ENCODE measurements at places on chromosomes 5 and 9.

GRCh38 chr5:97906135-97906534, 723.1 kb upstream of the RIOK2 start:
- no peak for DNase-seq

DNA sequence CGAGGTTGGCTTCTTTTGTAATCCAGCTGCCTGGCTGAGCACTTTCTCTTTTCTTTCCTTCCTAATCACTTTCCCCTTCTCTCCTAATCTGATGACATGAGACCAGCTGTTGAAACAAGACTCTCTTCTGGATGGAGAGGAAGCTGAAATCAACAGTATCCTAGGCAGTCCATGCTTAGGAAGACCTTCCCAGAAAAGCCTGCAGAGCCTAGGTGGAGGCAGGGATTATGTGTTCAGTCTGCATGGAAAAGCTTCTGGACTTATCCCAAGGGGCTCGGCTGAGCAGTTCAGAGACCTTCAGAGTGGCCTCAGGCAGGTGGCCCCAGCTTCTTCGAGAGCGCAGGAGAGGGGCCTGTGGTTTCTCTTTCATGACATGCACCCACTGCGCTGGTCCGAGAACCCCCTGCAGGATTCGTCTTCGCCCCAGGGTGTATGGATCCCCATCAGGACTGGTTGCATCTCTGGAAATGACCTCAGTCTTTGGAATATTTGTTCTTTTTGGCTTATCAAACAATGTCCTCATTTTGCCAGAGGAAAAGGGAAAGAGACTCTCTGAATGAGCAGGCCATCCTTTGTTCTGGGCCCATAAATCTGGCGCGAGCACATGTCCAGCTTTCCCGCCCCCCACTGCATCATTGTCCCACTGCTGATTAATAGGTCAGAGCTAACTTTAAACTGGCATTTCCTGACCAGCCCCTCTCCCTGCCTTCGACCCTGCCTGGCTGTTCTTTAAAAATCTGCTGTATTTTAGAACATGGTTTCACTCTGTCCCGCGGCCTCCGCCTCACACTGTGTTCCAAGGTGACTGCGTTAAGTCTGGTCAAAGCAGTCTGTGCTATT, 177.9 kb upstream of the KLF4 start:
- no peak for DNase-seq

DNA sequence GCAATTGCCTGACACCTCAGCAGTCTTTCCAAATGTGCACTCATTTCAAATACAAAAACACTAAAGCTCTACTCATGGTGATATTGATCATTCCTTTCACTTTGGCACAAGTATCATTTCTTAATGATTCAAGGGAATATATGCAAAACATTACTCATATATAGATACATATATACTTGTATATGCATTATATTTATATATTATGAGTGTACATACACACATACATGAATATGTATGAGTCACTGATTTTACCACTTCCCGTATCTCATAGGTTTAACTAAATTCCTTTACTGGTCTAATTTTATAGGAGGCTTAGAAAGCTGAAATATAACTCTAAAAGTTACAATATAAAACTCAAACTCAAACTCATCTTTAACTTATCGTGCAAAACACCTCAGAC, 156.5 kb downstream of the CDH9 start:
- DNase-seq = no peak

GRCh38 chr5:10275460-10275859, 25.4 kb downstream of the CCT5 start:
- DNase-seq = no peak

DNA sequence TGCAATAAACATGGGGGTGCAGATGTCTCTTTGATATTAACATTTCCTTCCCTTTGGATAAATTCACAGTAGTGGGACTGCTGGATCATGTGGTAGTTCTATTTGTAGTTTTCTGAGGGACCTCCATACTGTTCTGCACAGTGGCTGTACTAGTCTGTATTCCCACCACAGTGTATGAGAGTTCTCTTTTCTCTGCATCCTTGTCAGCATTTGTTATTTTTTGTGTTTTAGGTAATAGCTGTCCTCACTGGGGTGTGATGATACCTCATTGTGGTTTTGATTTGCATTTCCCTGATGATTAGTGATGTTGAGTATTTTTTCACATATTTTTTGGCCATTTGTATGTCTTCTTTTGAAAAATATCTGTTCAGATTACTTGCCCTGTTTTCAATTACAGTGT, 562.5 kb downstream of the CSNK1G3 start:
- no peak for DNase-seq

DNA sequence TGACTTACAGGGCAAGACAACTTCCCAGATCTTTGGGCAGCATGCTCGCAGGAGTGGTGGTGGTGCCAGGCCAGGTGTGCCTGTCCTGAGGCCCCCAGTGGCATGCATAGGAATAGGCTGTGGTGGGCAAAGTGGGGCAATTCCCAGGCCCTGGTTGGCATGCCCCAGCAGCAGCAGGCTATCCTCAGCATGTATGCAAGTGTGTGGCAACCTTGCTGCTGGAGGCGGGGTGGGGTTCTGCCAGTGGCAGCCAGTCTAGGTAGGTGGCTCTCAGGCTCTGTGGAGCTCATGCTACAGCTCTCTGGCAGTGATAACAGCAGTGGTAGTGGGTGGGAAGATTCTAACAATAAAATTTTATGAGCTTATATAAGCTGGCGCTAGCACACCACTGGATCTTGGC, 27.7 kb upstream of the C6 start:
- DNase-seq = no peak

DNA sequence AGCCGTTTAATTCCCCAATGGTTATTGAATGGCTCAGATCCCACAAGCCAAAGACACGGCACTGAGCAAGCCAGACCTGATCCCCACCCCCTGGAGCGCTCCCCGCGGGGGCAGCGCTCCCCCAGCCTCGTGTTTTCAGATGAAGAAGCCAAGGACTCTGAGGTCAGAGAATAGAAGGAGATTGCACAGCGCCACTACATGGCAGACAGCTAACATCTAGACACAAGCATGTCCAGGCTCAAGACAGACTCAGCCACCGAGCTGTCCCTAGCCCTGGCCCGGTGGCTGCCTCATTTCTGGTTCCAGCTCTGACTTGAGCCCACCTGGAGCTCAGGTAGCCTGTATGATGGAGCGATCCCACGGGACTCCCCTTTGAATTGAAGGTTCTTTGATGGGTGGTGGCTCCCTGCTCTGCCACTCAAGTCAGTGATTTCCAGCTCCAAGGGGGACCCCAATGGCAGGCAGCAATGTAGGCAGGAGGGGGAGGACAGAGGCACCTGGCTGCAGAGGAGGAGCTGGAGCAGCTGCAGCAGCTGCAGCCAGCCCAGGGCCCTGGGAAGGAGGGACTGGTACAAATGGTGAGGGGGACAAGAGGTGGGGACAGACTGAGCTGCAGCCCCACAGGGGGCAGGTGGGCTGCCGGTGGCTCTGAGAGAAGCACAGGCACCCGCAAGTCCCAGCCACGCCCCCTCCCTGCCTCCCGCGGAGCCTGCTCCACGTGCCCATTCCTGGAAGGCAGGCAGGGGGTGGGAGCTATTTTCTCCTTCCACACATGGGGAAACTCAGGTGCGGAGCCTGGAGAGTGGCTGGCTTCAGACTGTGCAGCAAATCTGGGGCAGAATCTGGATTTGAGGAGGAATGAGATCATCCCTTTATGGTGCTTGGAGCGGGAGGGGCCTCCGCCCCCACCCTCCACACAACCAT, 40.2 kb downstream of the NTNG2 start:
- DNase-seq = no peak

DNA sequence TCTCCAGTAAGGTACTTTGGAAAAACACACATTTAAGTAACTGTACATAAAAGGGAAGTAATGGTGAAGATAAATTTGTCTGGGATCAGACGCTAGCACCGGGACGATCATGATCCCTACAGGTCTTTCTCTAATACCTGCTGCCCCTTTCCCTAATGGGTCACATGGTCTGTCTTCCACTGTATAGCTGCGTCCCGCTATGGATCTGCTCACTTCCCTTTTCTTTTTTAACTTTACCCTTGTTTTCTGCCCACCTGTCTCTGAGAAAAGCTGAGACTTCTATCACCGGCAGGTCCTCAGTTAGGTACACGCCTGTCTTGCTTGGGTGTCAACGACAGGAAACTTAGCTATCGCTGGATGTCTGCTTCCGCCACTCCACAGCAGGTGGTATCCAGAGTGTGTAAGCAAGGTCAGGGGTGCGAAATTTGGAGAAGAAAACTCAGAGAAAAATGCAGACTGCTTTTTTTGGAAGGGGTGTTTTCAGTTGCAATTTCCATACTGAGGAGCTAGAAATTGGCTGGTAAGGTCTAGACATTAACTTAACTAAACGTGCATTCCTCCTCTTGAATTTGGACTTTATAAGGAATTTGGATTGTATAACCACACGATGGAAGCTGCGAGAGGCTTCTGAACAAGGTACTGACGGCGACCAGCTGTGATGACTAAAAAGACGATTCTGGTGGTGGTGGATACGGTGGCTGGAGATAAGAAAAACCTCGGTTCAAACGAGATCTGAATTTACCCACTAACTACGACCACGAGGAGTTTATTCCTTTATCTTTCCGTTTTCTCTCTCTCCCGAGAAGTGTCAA, 1.1 kb upstream of the ICE1 start:
- DNase-seq = peak; percentile 2

GRCh38 chr5:28576022-28576421, 1537.6 kb upstream of the CDH9 start:
- DNase-seq = no peak

DNA sequence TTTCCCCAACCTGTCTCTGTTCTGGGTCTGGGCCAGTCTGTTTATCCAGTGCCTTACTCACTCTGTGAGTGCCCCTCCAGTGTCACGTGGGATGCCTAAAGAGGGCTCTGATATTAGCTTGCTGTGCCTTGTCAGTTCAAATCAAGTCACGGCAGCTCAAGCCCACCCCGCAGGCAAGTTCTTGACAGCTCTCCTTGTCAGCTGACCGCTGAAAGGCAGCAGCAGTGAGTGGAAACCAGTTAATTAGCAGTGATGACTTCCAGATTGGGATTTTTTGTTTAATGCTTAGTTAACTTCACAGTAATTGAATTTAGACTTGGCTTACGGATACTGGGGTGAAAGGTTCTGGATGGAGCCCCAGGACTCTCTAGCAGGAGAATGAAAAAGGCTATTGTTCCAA, 210.1 kb downstream of the PSAT1 start:
- no peak for DNase-seq

DNA sequence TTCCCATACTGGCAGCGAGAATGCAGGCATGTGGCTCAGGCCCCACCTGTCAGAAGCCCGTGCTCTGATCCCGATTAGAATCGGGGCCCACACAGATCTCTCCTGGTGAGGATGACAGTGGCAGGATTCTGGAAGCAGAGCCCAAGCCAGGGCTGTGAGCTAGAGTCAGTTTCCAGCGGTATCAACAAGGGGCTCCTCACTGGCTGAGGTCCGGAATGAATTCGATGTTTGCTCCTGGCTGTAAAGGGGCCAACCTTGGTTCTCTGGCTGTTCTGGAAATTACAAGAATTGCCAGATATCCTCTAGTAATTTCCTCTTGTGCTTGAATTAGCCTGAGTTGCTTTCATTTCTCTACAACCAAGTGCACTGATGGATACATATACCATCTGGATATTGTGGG, 129.1 kb upstream of the SPRY4 start:
- DNase-seq = no peak

DNA sequence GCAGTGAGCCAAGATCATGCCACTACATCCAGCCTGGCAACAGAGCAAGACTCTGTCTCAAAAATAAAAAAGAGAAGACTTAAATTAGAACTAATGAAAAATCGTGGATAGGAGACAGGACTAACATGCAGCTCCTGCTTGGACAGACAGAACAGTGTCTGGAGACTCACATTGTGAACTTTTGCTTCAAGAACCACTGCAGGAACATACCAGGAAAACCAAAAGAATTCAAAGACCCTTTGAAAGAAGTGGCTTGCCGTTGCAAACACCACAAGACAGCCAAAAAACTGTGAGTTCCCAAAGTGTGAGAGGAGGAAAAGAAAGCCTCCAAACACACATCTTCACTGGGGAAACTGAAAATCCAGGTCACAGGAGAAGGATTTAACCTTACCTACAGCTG, 48.8 kb upstream of the SNAPC3 start:
- no peak for DNase-seq

GRCh38 chr5:78546276-78546996, 102.1 kb downstream of the LHFPL2 start:
- no peak for DNase-seq

DNA sequence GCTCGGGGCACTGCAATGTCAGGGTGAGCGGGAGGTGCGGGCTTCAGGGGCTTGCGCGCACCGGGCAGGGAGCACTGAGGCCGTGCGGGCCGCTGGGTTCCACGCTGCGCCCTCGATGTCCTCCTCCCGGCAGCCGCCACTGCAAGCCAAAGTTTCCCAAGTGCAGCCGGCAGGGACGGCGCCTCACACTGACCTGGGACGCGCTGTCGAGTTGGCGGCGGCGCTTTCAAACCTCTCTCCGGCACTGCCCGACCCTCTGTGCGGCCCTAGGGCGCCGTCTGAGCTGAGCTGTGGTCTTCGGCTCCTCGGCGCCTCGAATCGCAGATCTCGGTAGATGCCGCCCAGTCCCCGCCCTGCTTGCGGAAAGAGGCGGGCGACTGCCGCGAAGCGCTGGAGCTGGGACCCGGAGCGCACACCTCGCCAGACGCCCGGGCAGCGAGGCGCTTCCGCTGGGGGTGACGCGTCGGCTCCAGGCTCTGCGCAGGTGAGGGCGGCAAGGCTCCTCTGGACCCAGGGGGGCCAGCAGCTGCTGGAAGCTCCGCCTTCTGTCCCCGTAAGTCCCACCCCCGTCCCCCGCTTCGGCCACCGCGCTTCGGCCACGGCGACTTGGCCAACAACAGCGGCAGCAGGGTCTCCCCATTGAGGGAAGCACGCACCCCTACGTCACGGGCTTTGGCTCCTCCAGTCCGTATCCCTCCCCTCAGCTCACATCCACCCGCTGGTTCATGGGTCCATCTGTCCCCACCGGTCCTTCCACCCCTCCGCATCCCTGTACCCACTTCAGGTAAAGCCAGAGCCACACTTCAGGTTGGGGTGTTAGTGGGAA, at the start of gene ANKRD34B:
Gene ANKRD34B (minus strand): TSS at position 320 of the 826 bp plus-strand sequence. CDS start 10,261 bp downstream, outside the sequence.
- DNase-seq = no peak

DNA sequence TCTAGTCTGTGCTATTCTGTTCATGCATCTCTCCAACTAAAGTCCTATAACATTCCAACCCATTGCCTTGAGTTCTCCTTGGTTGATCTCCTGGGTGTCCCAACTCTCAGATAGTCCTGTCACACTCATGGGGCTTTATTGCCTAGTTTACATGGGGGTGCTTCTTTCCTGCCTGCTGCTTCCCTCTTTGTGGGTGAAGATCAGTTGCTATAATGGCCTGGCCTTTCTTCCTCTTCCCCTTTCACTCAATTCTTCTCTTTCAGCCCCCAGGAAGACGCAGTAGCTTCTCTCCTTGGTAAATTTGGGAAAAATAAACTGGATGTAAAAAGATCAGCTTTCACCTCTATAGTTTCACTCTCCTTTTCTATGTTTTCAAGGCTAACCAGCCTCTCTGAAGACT, 66.5 kb downstream of the PTCD2 start:
- peak; percentile 4 for DNase-seq

DNA sequence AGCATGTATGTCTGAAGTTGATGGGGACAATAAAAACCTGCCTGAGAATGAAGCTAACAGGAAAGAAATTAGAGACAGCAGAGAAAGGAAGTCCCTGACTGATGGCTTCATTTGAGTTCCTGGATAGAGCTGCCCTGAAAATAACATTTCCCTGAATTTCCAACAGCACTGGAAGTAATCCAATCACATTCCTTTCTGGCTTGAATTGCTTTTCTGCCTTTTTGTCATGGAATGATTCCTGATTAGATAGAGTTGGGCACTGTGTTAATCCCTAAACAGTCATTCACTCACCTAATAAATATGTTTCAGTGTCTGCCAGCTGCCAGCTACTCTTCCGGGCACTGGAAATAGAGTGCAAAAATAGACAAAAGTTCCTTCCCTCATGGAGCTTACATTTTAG, 30.0 kb upstream of the SH3RF2 start:
- DNase-seq = no peak

GRCh38 chr5:135377751-135378680, 21.0 kb downstream of the MACROH2A1 start:
- DNase-seq = no peak

All from GF-D8 (cell line).